CD14-positive monocyte (primary cell): ENCODE measurements at places on chromosomes 3 and 15.

DNA sequence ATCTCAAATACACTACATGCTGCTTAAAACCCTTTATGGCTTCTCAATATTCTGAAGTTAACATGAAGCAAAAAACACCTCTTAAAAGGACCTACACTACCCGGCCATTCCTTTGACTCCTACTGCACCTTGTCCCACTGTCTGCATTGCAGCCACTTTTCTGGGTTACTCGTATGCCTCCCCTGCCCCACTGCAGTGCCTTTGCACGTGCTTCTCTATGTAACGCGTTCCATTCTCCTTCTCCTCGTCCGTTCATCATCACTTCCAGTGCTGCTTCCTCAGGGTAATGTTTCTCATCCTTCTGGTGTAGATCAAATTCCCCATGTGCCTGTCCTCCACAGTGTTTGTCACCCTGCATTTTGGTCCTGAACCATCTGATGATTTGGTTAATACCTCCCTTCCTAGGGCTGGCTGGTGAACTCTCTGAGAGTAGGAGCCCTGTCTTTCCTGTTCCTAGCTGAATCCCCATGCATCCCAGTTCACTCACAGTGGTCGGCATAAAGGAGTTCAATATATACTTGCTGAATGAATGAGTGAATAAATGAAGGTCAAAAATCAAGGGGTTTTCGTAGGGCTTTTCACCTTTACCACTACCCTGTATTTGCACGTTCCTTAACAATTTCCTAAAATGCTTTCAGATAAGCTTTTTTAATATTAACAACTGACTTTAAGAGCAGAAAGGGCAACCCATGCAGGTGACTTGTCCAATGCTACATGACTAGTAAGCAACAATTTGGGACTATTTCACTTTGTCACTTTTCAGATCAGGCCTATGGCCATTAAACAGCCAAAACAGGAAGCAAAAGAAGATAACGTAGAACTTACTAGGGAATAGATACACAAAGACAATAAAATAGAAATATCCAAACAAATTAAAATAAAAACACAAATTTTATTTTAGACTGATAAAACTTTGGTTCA, 2.4 kb upstream of the STT3B start:
- DNase-seq: no peak

GRCh38 chr3:178059836-178060235, 476.4 kb upstream of the KCNMB2 start:
- DNase-seq: no peak

- no peak for DNase-seq
Observed at GRCh38 chr3:105611304-105612192, 244.8 kb downstream of the ALCAM start.

DNA sequence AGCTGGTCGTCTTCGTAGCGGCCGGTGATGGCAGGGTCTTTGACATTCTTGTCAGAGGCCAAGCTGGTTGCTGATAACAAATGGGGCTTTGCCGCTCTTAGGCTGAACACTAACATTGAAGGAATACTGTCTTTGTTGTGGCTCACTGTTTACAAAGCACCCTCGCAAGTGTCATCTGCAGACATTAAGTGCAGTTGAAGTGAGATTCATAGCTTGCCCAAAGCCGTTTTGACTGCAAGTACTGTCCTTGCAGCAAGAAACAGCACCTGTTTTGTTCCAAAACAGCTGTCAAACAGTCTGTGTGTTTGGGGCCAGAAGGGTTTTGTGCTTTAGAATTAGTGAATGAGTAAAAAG, 568 bp downstream of the SENP2 start:
- DNase-seq: no peak

DNA sequence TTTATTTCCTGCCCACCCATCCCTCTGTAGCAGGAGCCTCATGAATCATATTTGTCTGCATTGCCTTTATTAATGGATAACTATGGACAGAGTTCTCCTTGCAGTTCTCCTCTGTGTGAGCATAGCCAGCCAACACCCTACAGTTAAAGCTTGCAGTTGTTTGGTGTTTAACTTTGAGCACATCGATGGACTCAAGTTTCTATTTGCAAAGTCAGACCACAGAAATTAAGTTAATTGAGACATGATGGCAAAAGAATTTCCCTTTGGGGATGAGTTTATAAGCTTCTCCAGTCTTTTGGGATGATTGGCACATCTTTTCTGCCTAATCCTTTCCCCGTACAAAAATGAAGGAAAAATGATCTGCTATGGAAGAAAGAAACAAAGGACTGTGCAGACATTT, 398.9 kb upstream of the THBS1 start:
- no peak for DNase-seq

DNA sequence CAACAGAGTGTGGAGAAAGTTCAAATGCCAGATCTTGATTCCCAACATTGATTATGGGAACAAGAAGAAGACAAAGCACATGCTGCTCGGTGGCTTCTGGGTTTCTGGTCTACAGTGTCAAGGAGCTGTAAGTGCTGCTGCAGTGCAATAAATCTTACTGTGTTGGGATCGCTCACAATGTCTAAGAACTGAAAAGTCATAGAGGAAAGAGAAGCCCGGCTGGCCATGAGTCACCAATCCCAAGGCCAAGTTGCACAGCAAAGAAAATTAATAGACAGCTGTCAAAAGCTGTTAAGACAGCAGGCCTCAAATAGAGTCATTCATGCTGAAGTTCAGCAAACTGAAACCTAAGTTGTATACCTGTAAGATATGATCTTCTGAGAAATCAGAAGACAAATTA, 33.2 kb upstream of the SPPL2A start:
- DNase-seq: no peak

- DNase-seq: no peak
Observed at GRCh38 chr3:7461202-7461825, 600.4 kb downstream of the GRM7 start.

GRCh38 chr15:28890711-28891495, 5.1 kb downstream of the APBA2 start:
- DNase-seq: no peak

DNA sequence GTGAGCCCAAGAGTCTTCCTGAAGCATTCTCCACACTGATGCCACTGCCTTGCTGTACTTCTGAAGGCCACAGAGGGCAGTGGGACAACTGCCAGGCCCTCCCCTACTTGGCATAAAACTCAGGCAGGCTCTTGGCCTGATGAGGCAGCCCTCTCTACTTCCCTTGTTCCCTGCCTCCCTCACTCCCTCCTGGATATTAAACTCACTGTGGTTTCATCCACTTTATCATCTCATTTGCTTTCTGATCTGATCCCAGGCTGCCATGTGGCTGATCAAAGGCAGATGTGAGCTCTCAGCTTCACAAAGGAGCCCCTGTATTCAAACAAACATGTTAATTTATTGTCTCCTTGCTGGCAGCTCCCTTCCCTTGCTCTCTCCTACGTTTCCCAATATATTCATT, 533.5 kb downstream of the IGSF11 start:
- DNase-seq: no peak

DNA sequence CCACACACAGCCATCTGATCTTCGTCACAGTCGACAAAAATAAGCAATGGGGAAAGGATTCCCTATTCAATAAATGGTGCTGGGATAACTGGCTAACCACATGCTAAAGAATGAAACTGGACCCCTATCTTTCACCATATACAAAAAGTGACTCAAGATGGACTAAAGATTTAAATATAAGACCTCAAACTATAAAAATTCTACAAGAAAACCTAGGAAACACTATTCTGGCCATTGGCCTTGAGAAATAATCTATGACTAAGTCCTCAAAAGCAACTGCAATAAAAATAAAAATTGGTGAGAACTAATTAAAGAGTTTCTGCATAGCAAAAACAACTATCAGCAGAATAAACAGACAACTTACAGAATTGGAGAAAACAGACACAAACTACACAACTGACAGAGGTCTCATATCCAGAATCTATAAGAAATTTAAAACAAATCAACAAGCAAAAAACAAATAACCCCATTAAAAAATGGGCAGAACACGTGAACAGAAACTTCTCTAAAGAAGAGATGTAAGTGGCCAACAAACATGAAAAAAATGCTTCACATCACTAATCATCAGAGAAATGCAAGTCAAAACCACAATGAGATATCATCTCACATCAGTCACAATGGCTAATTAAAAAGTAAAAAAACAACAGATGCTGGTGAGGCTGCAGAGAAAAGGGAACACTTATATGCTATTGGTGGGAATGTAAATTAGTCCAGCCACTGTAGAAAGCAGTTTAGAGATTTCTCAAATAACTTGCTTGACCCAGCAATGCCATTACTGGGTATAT, 104.0 kb downstream of the NR1I2 start:
- DNase-seq: no peak

DNA sequence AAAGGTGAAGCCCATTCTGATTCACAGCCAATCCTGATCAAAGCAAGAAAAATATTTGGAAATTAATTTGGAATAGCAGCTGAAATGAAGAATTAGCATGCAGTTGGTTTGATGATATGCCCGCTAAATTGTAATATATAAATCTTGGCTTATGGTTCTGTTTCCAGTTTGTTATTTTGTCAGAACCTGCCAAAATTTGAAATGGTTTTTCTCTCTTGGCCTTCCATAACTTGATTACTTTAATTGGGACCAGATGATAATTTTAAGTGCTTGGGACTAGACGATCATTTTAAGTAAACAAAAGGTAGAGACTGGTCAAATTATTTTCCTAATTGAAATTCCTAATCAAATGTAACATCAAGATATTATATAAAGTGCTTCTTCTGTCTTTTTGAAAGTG, 842.4 kb downstream of the TBL1XR1 start:
- DNase-seq: no peak

DNA sequence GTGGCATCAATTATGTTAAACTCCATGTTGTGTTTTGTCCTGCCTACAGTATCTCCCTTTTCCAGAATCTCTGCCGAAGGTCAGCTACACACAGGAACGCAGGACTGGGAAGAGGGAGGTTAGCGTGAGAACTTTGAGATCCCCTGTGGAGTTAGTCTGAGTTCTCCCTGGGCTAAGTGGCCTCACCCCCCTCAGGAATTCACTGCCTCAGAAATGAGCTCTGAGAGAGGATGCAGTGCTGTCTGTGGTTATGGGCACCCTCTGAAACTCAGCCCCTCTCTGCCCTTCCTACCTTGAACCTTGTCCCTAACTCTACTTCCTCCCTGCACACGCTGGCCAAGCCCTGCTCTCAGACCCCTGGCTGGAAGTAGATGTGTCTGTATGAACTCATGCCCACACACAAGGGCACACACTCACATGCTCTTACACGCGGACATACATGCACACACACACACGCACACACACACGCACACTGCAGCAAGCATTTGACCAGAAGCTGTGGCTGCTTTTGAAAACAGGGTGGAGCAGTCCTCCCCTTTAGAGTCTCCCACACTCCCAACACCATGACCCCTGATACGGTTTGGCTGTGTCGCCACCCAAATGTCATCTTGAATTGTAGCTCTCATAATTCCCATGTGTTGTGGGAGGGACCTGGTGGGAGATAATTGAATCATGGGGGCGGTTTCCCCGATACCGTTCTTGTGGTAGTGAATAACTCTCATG, 5.3 kb upstream of the VIPR1 start:
- DNase-seq: no peak

GRCh38 chr3:63824309-63824708, 5.2 kb downstream of the C3orf49 start:
- DNase-seq: no peak

DNA sequence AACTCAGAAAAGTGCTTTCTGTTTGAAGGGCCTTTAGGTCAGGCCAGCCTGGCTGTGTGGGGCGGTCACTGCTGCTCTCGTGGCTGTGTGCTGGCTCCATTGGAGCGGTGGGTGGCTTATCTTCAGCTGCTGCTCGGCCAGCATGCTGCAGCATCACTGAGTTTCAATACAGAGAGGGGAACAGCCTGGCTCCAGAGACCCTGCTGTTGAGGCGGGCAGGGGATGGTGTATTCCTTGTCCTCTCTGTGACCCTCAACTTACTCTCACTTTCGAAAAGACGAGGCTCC, 248.5 kb upstream of the ONECUT1 start:
- no peak for DNase-seq

DNA sequence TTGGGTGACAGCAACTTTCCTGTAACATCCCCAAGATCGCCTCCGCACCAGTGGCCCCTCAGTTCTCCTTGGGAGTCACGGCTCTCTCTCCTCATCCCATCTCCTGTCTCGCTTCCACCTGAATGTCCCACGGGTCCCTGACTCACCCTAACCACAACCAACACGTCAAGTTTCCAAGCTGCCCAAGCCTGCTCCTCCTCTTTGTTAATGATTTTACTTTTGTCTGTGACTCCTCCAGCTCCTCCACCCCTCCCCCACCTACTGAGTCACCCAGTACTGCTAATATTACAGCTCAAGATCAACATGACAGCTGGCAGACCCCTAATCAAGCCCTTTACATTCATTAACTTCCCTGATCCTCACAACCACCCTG, 39.3 kb downstream of the BDH1 start:
- DNase-seq: no peak

GRCh38 chr3:161600173-161600572, 103.6 kb downstream of the OTOL1 start:
- no peak for DNase-seq

DNA sequence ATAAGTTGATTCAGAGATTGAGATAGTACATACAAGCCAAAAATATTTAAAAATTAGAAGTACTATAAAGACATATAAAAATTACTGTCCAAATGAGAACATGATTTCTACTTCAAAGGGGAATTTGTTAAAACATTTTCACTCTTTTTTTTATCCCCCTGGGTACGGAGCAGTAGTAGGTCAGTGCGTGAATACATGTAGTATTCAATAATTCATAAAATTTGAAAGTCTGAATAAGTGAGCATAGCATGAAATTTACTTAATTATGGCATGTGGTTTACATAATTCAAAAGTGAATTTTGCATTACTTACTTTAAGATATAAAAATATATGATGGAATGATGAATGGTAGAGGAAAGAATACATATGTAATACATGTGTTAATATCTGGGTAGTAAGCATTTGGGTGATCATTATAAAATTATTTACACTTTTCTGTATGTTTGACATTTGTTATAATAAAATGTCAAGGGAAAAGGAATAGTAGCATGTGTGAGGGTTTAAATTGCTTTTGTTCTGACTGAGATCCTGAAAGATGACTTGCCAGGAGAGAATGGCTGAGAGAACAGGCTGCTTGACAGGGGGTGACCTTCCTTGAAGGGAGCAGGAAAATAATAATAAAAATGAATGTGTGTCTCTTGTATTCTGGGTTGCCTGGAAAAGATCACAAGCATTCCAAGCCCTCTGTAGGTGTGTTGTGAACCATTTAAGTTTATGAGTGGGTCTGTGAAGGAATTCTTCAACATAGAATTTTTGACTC, 1178.8 kb downstream of the ZPLD1 start:
- DNase-seq: no peak

DNA sequence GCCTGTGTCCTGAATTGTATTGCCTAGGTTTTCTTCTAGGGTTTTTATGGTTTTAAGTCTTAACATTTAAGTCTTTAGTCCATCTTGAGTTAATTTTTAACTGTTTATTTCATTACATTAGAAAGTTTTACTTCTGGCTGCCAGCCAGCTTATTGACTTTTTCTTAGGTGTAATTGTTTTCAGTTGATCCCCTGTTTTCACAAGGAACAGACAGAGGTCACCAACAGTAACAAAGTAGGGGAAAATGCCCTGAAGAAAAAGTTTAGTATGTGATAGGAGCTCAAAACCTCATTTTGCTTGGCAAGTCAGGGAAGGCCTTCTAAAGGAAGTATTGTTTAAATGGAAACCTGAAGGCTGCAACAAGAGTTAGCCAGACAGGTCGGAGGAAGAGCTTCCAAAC, 10.4 kb downstream of the WDR48 start:
- no peak for DNase-seq
